ENCODE measurements at places on chromosomes 6 and 20. TPM values are rescaled to one million over a fixed set of nuclear protein-coding genes. Genes with fewer than 3 reads are reported as not detected.
A peak's percentile ranks its signal among the peaks of the same experiment; 100 is the strongest.

DNA sequence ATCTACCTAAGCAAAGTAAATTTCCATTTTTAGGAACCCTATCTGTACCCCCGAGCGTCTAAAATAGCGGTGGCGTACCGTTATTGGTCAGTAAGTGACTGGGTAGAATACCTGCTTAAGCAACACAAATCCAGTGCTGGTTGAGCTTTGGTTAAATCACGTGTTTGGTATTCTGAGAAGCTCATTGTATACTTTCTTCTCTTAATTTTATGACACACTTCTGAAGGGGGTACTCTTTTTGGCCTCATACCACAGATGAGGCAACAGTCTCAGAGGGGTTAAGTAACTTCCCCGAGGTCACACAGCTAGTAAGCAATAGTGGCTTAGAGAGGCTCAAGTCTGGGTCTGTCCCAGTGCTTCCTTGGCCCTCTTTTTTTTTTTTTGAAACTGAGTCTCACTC is 151.2 kb downstream of the TFAP2C start:
- no peak for DNase-seq

GRCh38 chr20:2244523-2244922 is 51.3 kb upstream of the TGM3 start:
- DNase-seq = no peak

Gene ENPP3
- 0.11 TPM for total RNA-seq

Gene EPM2A
- 67.6 TPM for total RNA-seq

Gene TAAR1
- not detected for total RNA-seq

DNA sequence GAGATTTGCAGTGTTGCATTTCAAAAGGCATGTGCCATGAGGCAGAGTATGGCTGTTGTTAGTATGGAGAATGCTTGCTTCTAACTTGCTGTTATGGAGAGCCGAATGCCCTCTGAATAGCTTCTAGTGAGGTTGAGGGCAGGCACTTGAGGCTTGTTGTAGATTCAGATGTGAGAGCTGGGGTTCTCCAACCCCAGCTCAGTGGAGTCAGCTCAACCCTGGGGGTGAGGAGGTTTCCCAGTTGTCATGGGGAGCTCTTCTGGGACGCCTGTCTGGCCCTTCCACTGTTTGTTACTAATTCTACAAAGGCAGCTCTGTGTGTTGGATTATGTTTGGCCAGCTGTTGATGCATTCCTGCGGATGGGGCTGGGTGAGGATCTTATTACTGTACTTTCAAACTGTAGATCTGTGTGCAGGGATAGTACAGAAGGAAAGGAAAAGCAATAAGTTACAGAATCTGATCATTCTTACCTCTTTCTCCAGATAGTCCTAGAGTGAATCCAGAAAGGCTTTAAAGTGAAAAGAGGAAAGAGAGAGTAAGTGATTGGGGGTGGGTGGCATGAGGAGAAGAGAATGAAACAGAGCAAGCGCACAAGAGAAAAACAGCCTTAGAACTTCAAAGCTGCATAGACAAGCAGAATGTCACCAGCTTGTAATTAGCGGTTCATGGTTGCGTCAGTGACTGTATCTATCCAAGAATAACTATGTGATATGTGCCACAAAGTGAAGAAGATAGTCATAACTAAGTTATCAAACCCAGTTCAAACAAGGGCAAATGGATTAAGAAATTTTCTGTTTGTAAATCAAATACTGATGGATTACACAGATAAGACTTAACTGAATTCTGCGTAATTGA is 148.7 kb downstream of the PRL start:
- no peak for DNase-seq

GRCh38 chr20:4740774-4741431 is 19.2 kb downstream of the PRND start:
- DNase-seq = no peak

DNA sequence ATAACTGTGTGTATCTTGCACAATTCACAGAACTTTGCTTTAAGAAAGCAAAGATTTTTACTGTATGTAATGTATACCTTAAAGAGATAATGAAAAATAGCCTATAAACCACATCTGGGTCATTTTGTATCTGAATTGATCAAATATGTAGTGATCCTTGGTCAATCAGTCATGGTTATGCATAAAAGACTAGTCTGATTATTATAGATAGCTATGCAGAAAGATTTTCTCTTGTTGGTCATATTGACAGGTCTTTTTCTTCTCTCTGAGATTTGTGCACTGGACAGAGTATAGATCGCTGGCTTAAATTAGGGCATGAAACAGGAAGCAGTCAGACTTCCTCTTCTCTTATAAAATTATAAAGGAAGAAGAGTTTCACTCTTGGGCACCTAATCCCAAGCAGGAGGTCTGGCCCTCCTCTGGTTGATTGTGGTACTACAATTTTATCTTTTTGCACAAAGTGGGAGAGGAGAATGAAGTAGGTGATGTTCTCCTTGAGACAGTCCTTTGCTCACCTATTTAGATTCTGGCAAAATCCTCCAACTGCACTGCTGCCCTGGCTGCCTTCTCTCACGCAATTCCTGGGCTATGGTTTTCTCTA is 380.9 kb upstream of the RGS17 start:
- no peak for DNase-seq

DNA sequence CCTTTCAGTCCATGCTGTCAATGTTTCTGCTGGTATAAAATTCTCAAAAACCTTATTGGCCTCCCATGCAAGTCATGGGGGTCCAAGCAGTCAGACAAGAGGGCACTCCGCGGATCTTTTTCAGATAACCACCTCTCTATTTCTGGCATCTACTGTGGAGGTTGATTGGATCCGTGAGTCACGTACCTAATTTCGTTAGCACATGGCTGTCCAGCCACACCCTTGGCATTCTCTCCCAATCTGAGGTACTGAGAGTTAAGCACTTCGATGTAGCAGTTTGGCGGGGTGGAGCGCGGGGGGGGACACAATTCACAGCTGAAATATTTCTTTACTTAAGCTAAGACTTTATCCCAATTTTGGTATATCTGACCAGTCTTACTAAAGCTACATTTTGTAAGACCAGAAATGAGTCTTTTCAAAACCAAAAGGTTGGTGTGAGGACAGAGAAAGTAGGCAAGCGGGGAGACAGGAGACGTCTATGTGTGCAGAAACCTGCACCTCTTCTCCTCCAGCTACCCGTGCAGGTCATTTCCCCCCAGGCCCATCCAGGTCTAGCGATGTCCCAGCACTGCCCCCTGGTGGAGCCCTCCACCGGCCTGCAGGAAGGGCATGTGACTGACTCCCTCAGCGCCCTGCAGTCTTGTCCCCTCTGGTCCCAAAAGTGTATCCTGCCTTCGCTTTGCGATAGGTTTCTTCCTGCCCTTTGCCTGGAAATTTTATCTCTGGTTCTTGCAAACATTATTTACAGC is 113.1 kb downstream of the ADAT2 start:
- peak; percentile 25 for DNase-seq

DNA sequence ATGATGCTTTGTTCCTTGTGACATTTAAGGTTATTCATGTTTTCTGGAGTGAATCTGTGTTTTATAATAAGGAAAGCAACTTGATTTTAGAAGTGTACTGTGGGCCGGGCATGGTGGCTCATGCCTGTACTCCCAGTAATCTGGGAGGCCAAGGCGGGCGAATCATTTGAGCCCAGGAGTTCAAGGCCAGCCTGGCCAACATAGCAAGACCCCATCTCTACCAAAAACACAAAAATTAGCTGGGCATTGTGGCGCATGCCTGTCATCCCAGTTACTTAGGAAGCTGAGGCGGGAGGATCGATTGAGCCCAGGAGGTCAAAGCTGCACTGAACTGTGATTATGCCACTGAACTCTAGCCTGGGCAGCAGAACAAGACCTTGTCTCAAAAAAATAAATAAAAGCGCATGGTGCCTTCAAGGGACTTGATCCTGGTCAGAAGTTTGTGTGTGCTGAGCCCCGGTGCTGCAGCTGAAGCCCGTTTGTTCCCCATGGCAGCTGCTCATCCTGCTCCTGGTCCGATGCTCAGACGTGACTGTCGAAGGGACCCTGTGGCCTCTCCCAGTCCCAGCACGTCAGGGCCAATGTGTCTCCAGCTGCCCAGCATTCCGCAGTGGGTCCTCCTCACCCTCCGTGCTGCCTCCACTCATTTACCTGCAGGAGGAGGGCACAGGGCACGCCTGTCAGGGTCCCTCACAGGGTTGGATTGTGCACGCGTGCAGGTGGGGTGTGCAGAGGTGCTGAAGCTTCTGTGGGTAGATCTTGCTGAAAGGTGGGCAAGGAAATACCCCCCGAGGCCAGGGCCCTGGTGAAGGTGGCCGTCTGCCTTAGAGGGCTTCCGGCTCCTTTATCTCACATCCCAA is 18.3 kb downstream of the ENTPD6 start:
- DNase-seq = no peak

DNA sequence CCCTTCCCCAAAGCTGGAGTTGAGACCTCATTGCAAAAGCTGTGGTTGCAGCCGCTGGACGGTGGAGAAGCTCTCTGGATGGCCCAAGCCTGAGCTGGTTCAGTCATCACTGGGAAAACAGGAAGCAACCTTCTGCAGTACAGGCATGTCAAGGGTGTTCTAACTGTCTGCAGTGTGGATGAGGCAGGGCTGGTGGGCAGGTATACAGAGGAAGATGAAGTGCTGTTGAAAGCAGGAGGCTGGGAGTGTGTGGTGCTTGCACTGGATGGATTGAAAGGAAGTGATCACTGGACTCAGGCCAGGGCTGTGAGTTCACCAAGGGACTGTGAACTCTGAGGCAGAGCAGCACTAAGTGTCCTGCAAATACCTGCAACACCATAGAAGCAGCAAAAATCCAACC is 89.0 kb upstream of the NOX3 start:
- no peak for DNase-seq

Gene STMN3
- total RNA-seq = 3.1 TPM

Gene XKR7
- not detected for total RNA-seq

DNA sequence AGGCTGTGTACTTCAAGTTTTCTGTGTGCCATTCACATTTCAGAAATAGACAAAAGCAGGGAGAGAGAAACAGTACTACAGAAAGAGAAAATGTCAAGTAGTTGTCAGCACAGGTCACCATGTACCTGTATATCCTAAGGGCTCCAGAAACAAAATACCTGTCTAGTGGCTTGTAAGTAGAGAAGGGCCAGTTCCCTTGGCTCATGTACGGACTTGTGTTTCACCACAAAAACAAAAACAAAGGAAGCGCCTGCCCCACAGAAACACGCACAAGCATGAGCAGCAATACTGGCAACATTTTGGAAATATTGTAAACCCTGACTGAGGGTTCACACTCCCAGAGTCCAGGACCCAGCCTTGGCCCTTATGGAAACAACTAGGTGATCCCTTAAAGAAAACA is 44.3 kb downstream of the CNKSR3 start:
- no peak for DNase-seq

Gene FBXO9
- total RNA-seq = 44.3 TPM

DNA sequence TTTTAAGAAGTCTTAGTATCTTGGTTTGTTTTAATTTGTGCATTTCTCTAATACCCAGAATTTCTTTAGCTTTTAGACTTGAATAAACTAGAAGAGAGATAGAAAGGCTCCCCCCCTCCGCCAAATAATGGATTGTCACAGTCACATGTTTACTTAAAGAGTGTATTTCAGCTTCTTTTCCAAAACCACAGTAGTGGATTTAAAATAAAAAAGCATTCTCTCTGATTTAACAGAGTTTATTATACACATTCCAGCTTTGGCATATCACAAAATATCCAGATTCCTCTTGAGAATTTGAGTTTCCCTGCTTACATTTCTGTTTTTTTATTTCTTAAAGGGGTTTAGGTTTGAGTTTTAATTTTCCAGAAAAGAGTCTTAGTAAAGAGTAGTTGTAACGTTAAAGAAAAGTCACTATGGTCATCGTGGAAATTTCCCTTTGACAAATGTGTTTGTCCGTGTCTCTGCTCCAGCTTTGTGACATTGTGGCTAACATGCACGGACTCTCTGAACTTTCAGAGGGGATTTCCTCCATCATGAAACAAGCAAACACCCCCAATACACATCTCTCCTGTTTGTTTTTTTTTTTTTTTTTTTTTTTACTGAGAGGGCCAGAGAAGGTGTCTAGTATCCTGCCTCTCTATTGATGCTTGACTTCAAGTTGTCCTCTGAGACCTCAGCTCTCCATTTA is 113.5 kb upstream of the SUPT3H start:
- no peak for DNase-seq

Gene ZNF512B
- total RNA-seq = 11.2 TPM

- no peak for DNase-seq
Observed at GRCh38 chr20:33653900-33654596, 8.1 kb upstream of the C20orf144 start.

Gene LGSN
- not detected for total RNA-seq

DNA sequence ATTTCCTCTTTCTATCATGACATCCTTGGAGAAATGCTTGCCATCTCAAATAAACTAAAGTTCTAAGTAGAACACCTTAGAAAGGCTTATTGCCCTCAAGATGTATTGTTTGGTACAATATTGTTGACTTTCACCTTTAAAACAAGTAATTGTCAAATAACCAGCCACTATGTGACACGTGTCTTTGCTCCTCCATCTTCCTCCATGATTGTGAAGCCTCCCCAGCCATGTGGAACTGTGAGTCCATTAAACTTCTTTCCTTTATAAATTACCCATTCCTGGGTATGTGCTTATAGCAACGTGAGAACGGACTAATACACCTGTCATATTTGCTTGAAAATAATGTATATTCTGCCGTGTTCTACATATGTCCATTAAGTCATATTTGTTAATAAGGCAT is 126.5 kb downstream of the BMP5 start:
- no peak for DNase-seq

Gene ZNF334
- total RNA-seq = 0.27 TPM

- DNase-seq = no peak
Observed at GRCh38 chr6:98678481-98678880, 155.9 kb upstream of the POU3F2 start.

GRCh38 chr6:166442131-166442685 is 59.5 kb upstream of the MPC1 start:
- no peak for DNase-seq

Gene FAM83B
- 1.7 TPM for total RNA-seq

Gene GABRR1
- total RNA-seq = not detected

GRCh38 chr6:167650730-167651317 is 175.9 kb upstream of the AFDN start:
- DNase-seq = no peak

- DNase-seq = no peak
Observed at GRCh38 chr6:27814665-27815424, 97.4 kb downstream of the OR2B2 start.

Gene BCAS1
- not detected for total RNA-seq

GRCh38 chr6:167164261-167164660 is 6.5 kb upstream of the GPR31 start:
- no peak for DNase-seq

DNA sequence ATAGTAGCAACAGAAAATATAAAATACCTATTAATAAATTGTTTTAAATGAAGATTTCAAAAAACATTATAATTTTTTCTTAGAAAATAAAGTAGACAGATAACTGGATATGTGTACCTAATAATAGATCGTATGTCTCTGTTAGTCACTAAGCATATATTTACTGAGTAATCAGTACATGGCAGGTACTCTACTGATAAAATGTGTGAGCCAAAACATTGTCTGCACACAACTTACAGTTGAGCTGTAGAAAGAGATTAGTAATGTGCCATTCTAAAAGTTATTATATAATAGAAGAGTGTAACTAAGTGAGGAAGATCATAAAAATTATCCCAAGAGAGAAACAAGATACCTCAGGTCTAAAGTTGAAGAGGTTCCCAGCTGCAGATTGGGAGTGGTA is 929.9 kb upstream of the EPHA7 start:
- DNase-seq = no peak
